ENCODE measurements at places on chromosomes 7 and 10.

DNA sequence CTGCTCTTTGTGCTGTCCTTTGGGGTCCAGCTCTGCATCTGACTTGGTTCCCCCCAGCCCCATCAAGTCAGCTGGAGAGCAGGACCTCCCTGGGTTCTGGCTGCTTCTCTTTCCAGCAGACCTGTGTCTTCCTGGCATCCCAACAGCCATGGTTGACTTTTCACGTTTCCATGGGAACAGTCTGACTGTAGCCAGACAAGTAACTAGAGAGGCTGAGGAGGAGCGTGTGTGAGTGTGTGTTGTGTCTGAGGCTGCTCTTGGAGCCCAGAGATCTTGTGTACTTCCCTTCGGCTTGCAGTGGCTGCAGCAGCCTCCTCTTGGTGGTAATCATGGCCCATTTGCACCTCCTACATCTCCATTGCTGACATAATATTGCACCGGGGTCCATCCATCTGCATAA is 332.0 kb downstream of the RPS24 start:
- DNase-seq = peak; percentile 39

- no peak for DNase-seq
Measured at GRCh38 chr7:55254242-55254595, 110.9 kb upstream of the LANCL2 start.

DNA sequence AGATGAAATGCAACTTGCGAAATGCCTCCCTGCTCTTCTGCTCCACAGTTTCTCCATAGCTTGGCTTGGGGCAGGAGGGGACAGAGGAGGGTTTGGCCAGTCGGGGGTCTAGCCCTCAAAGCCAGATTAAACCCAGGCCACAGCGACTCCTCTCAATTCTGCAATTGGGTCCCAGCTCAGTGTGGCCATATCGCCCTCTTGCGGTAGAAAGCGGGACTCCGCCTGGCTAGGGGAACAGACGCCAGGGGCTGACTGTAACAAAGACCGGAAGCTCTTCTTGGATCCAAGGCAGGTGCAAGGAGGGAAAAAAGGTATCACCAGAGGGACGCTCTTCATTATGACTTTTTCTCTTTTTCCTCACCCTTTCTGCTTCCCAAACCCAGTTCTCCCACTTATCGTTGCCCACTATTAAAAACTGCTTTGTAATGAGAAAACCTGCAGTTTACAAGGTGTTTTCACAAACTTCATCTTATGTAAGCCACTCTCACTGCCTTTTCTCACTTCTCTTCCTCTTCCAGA is 36.6 kb upstream of the TNPO3 start:
- peak; percentile 78 for DNase-seq

DNA sequence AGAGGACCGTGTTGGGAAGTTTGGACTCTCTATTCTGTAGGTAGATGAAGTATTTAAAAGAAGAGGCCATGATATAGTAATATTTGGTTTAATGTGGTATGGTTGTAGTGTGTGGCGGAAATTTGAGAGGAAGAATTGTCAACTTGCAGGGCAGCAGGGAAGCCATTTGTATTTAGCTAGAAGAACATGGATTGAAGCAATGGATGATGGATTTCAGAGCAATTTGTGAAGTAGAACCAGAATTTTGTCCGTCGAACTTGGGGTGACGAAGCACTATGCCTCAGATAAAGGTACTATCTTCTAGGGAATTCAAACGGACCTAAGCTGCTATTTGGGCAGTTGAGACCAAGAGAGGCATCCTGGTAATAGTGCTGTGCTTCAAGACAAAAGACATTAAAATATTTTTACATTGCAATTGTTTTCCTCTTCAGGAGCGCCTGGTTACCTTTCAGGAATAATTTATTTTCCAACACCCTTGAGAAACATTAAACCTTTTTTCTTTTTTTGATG is 615 bp upstream of the WBP1L start:
- DNase-seq = no peak

- no peak for DNase-seq
Measured at GRCh38 chr10:22712956-22713852, 1.2 kb downstream of the PIP4K2A start.

DNA sequence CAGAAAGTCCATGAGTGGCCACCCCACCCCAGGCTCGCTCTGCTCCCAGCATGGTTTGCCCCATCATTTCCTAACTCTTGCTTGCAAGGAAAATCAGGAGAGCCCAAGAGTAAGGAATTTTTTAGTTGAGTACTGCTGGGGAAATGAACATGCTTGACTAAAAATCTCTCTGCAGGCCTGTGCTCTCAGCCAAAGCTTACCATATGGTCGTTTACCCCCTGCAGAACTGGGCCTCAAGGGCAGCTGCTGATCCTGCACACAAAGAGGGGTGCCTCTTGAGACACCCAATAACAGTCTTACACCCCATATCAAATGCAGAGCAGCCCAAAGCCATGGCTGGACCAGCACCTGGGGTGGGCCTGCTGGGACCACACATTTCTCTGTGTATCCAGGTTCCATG is 183.2 kb downstream of the CXCL12 start:
- DNase-seq = no peak

DNA sequence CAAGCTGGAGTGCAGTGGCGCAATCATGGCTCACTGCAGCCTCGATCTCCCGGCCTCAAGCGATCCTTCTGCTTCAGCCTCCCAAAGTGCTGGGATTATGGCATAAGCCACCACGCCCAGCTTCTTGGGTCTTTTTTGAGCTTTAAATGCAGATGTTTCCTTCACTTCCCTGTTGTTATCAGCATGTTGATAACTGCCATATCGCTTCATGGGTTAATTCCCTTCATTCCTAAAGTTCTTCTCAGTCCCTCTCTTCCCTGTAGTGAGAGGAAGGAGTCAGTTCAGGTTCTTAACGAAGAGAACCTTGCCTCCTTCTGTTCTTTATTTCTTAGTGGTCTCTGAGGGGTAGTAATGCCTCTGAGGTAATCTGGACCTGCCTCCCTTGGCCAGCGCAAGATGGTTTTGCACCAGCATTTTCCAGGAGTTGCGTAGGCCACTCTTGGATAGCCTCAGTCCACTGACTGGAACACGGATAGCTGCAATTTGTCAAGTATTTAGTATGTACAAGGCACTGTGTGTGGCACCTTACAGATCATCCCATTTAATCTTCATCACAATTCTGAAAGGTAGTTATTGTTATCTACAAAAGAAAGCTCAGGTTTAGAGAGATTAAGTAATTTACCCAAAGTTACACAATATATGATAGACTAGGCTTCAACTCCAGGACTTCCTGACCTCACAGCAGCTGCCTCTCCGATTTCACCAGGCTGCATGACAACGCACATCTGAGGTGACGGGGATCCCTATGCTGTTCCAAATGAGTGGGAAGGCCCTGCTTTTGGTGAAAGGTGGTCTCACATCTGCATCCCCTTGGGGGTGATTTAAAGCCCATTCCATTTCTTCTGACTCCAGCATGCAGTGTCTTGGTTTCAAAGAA is 60.5 kb downstream of the GATA3 start:
- no peak for DNase-seq

- DNase-seq = no peak
Measured at GRCh38 chr7:15041226-15041625, 138.7 kb upstream of the DGKB start.

DNA sequence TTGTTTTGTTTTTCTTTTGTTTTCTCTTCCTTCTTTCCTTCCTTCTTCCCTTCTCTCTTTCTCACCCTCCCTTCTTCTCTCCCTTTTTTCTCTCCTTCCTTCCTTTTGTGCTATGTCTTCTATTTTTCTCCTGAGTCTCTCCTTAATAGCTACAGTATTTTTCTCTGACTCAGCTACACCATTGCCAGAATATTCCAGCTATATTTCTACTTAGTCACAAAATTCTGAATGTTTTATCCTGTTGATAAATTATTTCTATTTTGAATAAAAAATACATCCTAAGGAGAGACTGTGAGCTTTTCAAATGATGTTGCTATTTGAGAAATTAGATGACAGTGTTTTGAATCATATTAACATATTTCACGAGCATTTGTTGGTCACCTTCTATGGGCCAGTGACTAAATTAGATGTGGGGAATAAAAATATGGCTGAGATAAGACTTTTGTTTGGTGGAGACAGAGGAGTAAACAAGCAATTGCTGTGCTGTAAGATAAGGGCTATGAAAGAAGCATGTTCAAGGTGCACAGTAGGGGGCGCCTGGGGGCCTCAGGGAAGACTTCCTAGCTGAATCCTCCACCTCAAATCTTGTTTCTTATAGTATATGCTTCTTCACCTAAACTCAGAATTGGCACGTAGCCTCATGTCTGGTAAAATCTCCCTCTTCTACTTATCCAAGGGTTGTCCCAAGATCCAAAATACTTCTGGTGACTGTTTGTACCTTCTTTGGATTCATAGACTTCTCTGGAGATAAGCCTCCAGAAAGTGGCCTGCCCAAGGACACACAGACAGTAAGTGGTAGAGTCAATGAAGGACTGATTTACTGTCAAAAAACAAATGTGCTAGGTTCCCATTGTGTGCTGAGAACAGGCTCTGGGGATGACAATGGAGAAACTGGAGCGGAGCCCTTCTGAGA is 115.5 kb upstream of the CREB5 start:
- DNase-seq = no peak

DNA sequence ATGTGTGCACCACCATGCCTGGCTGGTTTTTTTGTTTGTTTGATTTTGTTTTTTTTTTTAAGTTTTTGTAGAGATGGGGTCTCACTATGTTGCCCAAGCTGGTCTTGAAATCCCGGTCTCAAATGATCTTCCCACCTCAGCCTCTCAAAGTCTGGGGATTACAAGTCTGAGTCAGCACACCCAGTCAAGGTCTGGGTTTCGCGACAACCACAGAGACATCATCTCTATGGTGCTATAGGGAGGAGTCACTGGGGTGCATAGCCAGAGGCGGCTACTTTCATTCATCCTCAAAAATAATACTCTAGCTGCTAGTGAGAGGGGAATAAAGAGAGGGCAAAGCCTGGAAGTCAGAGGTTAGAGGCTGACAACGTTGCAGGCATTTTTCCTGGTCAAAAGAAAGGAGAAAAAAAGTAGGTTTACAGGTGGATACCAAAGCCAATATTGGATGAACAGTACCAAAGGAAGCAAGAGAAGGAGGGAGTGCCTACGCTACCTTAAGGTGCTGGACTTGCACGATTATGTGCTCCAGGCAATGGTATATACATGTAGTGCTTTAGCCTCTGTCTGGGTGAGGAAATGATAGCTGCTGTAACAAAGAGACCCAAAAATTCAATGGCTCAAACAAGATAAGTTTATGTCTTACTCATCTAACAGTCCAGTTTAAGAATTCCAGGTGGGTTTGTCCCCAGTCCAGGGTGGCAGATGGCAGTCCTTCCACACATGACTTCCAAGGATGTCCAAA is 178.3 kb downstream of the SKIDA1 start:
- DNase-seq = no peak

DNA sequence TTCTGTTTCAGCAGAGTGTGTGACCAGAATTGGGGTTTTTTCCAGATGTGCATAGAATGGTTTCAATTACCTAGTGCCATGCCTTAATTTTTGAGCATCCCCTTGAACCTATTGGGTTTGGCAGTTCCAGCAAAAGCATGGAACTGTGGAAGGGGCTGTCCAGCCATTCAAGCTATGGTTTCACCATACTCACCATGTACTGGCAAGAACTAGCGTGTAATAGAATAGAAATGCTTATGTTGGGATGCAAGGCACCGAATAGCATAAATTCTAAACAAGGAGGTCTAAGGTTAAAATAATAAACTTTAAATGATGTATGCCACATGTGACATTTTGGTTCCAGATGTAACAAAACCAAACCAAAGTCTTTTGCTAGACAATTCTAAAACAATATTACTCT is 91.4 kb downstream of the MTERF1 start:
- DNase-seq = no peak

- no peak for DNase-seq
Measured at GRCh38 chr7:71350680-71351079, 218.7 kb downstream of the GALNT17 start.

DNA sequence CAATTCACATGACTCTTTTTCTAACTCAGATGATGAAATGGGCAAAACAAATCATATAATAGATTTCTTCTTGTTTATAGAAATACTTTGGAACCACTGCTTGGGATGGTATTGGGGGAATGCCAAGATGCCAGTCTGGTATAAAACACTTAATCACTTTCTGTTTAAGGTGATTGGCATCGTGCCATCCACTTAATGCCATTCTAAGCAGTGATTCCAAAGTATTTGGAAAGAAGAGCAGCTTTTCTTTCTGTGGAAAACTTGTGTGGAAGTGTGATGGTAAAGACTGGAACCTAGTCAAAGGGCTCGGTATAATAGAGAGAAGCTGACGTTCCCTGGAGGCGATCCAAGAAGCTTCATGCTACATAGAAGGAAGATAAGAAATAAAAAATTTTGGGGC is 120.6 kb downstream of the TMEM26 start:
- no peak for DNase-seq

DNA sequence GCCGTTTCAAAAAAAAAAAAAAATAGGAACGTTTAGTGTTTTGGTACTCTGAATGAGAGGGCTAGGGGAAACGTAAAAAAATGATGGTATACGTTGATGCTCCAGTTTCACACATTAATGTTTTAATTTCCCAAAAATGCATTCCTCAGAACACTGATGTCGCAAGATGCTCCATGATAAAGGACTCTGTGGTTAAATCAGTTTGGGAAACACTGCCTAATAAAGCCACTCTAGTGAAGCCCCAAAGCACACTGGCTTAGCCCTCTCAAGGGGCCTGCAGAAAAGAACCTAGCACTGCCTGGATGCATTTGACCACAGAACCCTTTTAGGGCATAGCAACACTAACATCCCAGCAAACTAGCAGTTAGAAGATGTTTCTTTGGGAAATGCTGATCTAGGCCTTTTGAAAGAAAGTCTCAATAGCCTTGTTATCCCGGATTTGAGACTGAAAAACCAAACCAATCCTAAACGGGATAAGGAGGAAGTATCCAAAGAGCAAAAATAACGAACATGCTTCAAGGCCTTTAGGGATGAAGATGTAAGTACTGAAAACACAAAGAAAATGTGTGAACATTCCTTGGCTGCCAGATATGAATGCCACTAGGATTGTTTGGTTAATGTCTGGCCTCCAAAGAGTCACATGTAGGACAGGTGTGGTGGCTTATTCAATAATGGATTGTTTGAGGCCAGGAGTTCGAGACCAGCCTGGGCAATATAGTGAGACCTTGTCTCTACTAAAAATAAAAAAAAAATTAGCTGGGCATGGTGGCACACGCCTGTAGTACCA is 11.0 kb downstream of the DLG5 start:
- DNase-seq = no peak

DNA sequence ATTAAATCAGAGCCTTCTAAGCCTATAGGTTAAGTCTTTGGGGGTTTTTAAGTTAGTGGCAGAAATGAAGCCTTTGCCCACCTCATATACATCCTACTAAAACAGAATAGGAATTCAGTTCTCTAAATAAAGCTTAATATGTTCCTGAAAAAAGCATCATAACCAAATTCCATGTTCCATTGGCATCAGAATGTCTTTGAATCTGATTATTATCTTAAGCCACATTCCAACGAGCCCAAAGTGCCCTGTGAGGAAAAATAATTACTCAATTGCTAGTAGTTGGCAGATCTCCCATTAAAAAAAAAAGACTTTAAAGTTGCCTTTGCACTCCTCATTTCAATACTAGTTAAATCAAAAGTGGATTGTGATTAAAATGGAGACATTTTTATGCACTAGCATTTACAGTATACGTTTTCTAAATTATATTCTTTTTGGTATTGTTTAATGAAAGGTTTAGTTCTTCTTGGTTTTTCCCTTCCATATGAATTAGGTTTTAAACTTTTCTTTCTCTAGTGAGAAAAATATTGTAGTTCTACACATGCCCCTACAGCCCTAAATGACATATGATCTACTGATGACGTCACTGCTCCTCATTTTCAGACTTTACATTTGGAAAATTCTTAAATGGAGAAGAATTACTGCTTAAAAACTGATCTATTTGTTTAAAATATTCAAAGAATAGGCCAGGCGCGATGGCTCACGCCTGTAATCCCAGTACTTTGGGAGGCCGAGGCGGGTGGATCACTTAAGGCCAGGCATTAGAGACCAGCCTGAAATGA is 54.3 kb upstream of the CABCOCO1 start:
- no peak for DNase-seq
